GF-D8 (cell line): ENCODE measurements at places on chromosomes 6 and 20.

GRCh38 chr6:139343052-139343750 lies 31.2 kb downstream of the CITED2 start:
- DNase-seq = no peak

DNA sequence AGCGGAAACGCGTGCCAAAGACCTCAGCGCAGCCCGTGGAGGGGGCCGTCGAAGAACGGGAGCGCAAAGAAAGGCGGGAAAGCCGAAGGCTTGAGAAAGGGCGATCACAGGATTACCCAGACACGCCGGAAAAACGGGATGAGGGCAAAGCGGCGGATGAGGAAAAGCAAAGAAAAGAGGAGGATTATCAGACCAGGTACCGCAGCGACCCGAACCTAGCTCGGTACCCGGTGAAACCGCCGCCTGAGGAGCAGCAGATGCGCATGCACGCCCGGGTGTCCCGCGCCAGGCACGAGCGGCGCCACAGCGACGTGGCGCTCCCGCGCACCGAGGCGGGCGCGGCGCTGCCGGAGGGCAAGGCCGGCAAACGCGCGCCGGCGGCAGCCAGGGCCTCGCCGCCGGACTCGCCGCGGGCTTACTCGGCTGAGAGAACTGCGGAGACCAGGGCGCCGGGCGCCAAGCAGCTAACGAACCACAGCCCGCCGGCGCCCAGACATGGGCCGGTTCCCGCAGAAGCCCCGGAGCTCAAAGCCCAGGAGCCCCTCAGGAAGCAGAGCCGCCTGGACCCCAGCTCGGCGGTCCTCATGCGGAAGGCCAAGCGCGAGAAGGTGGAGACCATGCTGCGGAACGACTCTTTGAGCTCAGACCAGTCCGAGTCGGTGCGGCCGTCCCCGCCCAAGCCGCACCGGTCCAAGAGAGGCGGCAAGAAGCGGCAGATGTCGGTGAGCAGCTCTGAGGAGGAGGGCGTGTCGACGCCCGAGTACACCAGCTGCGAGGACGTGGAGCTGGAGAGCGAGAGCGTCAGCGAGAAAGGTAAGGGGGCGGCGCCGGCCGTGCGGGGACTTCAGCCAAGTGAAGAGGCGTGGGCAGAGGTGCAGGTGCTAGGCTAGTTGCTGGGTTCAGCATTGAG lies 296.2 kb downstream of the RIMS1 start:
- DNase-seq = no peak

DNA sequence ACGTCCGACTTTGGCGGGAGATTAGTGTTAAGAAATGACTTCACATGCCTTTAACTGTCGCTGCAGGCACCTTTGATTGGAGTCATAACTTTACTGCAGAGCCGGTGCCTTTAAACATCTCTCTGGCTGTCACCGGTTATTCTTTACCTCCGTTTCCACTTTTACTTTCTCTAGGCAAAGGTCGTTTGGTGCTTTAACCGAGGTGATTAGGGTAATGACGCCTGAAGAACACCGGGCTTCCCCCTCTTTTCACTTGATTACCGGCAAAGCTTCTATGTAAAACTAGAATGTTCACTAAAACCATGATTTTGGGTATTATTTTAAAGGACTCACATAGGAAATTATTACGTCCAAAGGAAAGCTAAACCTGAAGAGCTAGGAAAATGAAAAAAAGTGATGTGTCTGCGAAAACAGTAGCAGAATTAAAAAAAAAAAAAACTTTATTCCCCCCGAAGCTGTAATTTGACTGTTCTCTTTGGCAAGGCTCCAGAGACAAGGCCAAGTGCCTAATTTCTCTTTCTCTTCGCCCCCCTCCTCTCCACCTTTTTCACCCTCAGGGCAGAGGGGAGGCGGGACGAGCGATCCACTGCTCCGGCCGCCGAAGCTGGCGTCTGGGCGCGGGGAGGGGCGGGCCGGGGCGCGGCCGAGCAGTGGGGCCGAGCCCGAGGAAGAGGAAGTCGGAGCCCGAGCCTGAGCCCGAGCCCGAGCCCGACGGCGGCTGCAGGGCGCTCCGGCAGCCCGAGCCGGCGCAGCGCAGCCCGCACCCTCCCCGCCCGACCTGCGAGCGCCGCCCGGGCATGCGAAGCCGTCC lies at the start of gene PLEKHG1:
Gene PLEKHG1, plus strand, starts transcription at position 687 of the 811 bp plus-strand sequence. CDS start 133,797 bp downstream, outside the sequence.
- DNase-seq = no peak

DNA sequence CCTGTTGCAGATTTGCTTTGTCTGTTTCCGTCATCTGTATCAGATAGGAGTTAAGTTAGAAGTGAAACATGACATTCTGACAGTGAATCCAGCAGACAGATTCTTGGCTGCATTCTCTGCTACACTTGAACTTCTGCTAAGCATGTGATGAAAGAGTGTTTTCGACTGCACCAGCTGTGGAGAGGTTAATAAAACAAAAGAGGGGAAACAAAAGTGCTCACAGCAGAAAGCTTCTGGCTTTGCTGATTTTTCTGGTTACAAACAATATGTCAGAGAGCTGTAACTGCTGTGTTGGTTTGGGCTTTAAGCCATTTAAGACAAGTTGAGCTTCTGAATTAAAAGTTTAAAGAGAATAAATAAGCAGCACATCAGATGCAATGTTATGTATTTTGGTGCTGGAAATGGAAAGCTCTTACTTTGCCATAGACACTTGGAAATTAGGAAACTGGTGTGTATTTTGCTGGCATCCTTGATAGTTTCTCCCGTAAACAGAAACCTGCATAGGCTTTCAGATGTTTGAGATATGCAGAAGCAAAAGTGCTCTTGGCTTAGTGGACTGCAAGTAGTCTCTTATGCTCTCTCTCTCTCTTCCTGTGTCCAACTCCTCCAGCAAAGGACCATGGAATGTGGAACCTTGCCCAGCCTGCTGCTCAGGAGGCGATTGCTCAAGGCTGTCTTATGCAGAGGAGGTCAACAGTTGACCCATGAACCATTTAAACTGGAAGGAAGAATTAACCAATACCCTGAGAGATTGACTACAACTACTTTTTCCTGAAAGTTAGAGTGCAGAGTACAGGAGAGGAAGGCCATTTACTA lies 104.9 kb downstream of the RPS12 start:
- DNase-seq = no peak

- no peak for DNase-seq
Observed at GRCh38 chr6:163291622-163292021, 122.9 kb upstream of the QKI start.

DNA sequence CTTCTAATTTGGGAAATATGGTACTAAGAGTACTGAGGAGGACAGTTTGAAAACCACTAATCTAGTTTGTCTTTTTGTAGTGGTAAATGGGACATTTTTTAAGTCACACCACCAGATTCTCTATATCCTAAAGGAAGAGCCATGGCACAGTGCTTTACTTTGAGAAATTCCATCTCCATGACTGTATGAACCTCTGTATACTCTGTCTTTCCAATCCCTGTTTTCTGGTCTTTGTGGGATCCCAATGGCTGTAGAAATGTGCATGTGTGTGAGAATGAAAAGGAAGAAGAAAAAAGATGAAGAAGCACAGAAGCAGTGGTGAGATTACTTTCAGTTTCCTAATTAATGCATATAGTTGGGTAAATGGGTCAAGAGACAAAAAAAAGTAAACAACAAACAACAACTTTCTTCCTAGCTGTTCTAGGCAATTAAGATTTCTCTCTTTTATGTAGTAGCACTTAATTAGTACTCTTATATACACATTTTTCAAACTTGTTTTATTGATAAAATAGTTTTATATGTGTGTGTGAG lies 141.2 kb upstream of the HCRTR2 start:
- no peak for DNase-seq

- no peak for DNase-seq
Observed at GRCh38 chr20:24668384-24668702, 198.9 kb downstream of the SYNDIG1 start.

DNA sequence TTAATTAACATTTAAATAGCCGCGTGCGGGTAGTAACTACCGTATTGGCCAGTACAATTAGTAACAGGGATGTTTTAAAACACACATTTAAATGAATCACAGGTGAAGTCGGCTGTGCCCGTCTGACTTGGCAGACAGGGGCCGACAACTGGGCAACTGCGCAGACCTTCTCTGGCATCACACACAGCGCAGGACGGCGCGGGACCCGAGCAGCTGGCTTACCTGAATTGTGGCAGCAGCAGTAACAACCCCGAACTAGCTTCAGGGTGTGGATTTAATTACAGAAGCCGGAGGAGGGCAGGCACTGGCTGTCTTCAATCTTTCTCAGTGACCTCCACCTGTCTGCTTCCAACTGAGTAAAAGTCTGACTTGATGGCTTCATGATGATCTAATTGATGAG lies 91.7 kb downstream of the DACT2 start:
- no peak for DNase-seq

- DNase-seq = no peak
Observed at GRCh38 chr20:52748990-52749389, 223.2 kb upstream of the TSHZ2 start.

- DNase-seq = no peak
Observed at GRCh38 chr20:53865901-53866793, 204.2 kb downstream of the BCAS1 start.

DNA sequence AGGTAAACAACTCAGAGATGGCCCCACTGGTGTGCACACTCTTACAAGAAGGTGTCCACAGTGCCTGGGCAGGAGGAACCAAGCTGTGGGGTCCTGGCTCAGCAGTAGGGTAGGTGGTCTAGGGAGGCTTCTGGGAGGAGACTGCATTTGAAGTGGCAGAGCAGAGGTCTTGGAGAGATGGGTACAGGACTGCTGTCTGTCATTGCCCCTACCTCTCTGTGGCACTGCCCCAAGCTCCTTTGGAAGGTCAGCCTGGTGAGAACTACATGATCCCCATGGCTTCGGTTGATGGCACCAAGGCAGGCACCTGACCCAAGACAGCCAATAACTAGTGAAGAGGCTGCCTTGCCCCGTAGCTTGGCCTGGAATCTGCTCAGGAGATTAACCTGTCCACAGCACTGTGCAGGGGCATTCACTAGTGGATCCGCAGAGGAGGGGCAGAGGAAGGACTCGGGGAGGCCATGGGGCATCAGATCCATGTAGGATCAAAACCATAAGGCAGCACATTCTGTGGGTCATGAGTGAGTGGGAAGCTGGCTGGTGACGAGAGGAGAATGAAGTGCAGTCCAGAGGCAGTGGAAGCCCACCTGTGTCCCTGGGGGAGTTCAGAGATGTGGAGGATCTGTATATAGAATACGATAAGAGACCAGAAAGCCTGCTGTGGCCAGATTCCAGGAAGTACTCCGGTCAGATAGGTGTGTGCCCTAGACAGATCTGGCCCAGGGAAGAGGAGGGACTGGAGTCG lies 162.0 kb downstream of the GRM4 start:
- no peak for DNase-seq

DNA sequence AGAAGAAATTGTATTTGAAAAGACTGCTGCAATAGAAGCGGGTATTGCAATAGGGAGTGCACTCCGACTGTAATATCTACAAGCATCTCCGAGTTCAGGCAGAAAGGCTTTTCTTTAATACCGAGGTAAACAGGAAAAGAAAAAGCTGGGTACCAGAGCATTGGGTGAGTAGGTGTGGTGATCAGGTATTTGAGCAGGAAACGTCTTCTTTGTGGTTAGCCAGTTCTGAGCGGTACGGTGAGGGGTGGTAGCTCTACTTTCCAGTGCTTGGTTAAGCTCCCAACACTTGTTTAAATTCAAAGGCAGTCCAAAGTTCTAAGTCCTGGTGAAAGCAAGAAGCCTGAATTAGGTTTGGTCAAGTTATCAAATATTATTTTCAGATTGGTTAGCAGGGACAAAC lies 404.1 kb downstream of the LMBRD1 start:
- no peak for DNase-seq

GRCh38 chr6:154080461-154081189 lies 41.6 kb downstream of the OPRM1 start:
- no peak for DNase-seq

DNA sequence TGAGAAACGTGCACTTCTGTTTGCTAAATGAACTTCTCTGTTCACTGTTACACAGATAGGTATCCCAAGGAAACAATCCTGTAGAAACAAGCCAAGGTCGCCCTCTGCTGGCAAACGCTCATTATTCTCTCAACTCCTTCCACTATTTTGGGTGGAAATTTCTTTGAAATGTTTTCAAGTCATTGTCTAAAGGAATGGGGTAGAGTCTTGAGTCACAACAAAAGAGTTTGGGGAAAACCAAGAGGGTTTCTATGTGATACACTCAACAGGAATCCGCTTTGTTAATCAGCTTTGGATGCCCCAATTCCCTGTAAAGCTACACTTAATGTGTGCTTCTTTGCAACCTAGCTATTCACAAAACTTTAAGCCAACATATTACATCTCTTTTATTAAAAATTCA lies 4.6 kb upstream of the RAE1 start:
- DNase-seq = no peak

- DNase-seq = no peak
Observed at GRCh38 chr20:7712661-7713060, 227.6 kb downstream of the HAO1 start.

- no peak for DNase-seq
Observed at GRCh38 chr6:143374014-143374413, 76.5 kb downstream of the ADAT2 start.

GRCh38 chr20:13325796-13326340 lies 104.8 kb downstream of the ISM1 start:
- no peak for DNase-seq

DNA sequence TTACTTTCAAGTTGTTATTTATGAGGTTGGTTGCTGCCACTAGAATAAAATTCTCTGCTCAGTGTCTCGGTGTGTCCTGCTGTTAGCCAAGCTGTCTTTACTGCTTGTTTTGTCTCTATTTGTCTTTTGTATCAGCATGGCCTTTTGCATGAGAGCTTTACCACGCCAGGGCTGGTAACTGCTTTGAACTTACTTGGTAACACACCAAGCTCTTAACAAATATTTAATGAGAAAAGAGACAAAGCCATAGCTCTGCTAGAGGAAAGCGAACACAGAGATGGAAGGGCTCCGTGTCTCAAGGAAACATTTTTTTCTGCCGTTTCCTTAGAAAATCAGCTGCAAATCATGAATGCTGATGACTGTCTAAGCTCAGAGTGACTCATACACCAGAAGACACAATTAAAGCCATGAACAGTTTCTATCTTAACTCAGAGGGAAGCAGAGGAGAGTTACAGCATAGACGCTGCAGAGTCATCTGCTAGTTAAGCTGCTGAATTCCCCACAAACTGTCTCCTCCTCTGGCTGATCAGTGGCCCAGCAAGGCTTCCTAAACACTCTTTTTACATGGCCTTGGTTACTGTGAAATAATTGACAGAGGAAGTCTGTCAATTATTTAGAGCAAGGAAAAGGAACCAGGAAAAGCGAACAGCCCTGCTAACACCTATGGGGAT lies 44.8 kb downstream of the AGPAT4 start:
- DNase-seq = no peak

DNA sequence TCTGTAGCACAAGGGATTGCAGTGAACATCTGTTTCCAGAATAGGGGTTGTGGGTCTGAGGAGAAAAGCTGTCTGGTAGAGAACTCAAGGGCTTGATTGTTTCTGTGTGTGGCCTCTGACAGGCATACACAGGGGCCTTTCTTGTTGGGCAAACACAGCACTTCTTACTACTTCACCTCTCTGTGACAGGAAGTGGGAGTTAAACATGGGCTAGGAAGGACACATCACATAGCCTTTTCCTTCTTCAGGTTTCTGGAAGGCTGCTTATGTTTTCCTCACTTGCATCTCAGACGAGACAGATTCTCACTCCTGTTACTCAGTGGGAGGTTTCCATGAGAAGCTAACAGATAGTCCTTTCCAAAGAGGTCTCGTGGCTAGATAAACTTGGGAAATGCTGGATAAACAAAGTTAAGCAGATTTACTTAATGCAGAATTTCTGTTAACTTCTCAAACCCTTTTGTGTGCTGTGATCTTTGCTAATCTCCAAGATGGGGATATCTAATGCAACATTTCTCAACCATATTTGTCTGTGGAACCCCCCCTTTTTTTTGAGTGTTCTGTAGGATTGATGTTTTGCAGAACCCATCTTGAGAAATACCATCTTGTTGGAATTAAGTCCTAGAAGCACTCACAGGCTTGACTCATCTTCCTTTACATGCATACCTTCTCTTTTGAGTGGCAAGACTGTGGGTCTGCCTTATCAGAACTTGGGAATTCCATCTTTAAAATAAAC lies 41.9 kb upstream of the RNF8 start:
- no peak for DNase-seq
